ENCODE measurements at places on chromosomes 7 and 10. TPM values are rescaled to one million over a fixed set of nuclear protein-coding genes. Genes with fewer than 3 reads are reported as not detected.

DNA sequence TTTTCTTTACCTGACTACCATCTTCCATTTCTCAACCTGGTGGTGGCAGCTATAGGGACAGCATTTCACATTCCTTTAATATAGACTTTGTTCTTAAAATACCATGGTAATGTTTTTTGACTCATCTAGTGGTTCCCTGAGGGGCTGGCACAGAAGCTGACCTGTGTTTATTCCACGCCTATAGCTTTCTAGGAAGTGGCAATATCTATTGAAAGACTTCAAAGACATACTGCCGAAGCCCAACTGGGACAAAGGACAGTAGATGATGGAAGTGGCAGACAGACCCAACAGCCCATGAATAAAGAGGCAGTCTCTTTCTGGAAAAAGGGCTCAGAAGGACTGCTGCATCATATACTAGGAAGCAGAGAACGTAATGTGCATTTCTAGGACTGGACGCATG is 11.2 kb downstream of the SUN3 start:
- no peak for DNase-seq

DNA sequence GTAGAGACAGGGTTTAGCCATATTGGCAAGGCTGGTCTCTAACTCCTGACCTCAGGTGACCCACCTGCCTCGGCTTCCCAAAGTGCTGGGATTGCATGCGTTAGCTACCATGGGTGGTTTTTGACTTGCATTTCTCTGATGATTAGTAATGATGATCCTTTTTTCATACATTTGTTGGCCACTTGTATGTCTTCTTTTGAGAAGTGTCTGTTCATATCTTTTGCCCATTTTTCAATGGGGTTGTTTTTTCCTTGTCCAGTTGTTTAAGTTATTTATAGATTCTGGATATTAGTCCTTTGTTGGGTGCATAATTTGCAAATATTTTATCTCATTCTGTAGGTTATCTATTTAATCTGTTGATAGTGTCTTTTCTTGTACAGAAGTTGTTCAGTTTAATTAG is 4.3 kb upstream of the OR13A1 start:
- no peak for DNase-seq

DNA sequence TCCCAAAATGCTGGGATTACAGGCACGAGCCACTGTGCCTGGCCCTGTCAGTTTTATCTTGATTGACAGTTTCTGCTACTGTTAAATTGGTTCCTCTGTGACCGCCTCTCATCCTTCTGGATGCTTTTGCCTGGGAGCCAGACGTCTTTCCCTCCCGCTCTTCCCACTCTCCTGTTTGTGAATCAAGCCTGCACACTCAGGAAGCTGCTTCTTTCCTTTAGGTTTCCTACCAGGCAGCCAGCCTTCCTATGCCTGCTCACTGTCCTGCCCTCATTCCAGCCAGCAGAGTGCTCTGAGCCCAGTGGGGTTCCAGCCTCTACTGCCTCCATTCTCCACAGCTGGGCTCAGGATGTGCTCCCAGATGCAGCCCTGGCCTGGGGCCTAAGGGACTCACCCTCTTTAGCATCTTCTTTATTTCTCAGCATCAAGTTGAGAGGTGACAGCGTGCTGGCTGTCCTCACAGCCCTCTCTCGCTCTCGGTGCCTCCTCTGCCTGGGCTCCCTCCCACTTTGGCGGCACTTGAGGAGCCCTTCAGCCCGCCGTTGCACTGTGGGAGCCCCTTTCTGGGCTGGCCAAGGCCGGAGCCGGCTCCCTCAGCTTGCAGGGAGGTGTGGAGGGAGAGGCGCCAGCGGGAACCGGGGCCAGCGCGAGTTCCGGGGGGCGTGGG is 5.1 kb downstream of the SH2D4B start:
- DNase-seq: no peak

The ASIC3 gene
- total RNA-seq: 0.62 TPM

GRCh38 chr7:2374830-2375728 is 20.5 kb downstream of the EIF3B start:
- DNase-seq: no peak

The IDI2 gene
- not detected for total RNA-seq

DNA sequence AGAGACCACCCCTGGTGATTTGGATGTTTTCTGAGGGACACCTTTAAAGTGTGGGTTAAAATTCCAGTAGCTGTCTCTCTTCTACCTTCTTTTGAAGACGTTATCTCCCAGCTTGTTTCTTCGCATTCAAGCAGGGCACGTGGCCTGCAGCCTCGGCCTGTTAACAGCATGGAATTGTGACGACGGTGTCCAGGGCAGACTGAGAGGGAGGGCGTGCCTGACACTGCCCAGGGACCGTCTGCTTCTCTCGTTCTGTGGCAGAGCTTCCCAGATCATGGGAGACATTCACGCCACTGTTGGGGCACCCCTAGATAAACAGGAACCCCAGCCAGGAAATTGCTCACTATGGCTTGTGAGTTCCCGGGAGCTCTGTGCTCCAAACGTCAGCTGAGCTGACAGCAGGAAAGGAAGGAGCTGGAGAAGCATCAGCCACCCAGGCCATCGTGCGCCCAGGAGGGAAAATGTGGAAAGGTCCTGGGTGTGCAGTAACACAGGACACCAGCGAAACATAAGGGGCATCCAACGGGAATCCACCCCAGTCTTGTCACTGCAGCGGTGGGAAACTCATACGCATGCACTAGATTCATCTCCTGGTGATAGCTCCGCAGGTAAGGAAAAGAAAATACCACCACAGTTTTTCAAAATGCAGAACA is 41.1 kb upstream of the RBM33 start:
- no peak for DNase-seq

- DNase-seq: peak; percentile 53
Measured at GRCh38 chr10:116742367-116743265, at the start of gene HSPA12A. TSS of gene HSPA12A (minus strand) at chr10:116742566. CDS start at chr10:116742469, 97 bp downstream.

The PARP12 gene
- total RNA-seq: 3.0 TPM

GRCh38 chr7:5766321-5766761 is 15.1 kb downstream of the RNF216 start:
- DNase-seq: no peak

DNA sequence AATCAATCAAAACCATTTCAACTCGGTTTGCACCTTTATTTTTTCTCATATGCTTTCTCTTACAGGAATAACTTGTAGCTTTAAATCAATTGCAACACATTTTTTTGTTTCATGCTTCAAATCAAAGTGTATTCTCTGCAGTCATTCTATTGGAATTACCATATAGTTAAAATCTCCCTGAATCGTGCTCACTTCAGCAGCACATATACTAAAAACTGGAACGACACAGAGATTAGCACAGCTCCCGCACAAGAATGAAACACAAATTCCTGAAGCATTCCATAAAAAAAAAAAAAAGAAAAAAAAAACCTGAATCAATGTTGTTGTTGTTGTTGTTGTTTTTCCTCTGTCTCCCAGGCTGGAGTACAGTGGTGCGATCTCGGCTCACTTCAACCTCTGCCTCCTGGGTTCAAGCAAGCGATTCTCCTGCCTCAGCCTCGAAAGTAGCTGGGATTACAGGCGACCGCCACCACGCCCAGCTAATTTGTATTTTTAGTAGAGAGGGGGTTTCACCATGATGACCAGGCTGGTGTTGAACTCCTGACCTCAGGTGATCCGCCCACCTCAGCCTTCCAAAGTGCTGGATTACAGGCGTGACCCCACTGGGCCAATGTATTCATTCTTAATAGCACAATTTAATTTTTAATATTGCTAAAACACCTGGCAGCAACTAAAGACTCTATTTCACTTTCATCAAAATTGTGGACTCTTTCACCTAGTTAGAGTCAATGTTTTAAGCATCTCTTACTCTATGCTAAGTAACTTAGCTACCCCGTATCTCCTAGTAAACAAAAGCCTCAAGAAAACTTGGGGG is 26.3 kb downstream of the ANKRD61 start:
- no peak for DNase-seq

DNA sequence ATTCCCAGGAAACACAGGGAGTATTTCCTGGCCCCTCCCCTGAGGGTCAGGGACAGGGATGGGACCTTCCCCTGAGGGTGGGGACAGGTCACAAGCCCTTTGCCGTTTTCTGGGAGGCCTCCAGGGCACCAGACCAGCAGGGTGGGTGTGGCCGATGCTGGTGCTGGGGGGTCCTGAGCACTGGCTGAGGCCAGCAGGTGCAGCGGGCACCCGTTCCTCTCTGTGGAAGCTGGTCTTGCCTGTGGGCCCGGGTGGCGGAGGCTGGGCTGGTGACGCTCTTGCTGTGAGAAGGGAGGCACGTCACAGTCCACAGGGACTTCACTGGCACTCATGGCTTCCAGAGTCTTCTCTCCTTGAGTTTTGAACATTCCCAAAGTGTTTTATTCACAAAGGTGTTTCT is 44.2 kb upstream of the CFAP46 start:
- DNase-seq: no peak

DNA sequence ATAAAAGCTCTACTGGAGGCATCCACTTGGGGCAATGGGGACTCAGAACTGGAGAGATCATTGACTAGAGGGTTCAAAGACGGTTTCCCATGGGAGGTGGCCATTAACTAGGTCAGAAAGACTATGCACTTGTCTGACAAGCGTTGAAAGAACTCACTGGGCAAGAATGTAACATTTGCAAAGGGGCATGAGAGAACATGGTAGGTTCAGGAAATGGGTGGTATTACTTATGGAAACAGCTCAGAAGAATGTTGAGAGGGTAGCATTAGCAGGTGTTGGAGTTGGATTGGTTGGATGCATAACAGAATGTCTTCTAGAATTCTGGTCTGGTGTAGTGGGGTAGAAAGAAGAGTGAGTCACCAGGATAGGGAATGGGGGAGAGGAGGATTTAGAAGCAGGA is 119.1 kb upstream of the CDCA7L start:
- no peak for DNase-seq

DNA sequence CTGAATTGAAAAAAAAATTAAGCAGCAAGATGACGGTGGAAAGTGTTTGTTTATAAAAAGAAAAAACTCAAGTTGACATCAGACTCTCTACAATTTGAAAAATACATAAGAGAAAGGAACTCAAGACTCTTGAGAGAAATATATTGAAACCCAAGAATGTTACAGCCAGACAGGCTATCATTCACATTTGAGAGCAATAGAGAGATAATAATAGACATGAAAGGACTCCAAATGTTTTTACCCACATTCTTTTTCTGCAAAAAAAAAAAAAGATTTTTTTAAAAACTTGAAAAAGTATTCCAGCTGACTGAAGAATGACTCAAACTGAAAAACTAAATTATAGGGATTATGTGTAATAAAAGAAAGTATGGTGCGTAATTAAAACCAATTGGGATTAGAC is 532.4 kb downstream of the INHBA start:
- no peak for DNase-seq

GRCh38 chr10:104441329-104442000 is 87.8 kb downstream of the CFAP58 start:
- no peak for DNase-seq

DNA sequence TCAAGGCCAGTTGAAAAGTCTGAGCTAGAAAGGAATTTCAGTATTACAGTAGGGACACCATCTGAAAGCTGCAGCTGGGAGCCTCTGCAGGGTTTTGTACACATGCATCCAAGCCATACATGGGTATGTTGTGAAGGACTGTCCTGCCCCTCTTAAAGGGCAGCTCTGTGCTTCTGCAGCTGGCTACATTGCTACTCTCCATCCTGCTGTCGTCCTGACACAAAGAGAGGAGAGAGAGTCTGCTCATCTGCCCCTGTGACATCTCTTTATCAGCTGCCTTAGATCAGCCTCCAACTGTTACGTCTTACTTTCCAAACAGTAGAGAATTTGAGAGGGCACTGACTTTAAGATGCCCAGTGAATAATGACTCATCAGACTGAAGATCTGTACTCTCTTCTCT is 602.7 kb downstream of the SORCS3 start:
- DNase-seq: no peak

The PMS2 gene
- total RNA-seq: 28.7 TPM

DNA sequence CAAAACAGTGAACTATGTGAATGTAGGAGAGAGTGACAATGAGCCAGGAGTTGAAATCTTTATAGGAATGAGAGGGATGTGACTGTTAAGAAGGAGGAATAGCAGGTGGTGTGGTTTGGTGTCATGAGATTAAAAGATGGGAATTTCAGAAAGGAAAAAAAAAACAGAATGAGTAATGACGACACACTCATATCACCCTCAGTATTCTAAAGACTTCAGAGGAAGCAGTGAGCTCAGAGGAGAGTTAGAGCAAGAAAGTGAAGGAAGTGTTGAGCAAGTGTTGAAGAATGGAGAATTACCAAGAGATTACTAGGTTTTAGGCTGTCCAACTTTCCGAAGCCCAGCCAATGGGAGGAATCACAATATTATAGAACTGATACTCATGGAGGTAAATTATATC is 220.5 kb upstream of the HGF start:
- DNase-seq: no peak

- no peak for DNase-seq
Measured at GRCh38 chr10:8543361-8544056, 489.0 kb downstream of the GATA3 start.

DNA sequence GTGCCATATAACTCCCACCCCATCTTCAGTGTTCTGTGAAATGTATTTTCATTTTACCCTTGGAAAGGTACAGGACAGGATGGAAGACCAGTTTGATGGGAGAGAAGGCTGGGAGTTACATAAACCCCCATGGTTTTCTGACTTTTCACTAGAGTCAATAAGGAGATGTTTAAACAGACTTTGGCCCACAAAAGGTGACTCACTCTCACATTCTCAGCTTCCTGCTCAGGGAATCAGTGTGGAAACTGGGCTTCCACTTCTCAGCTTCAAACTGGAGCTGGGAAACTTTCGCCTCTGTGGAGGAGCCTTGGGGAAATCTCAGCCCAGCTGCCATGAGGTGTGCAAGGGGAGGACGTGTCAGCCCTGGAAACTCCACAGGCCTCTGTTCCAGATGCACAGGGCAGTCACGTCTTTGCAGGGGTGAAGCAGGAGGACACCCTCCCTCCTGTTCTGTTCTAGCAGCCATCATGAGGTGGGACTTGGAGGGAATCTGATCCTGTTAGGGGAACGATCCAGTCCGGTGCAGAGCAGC is 560.5 kb upstream of the GALNT17 start:
- DNase-seq: no peak

- no peak for DNase-seq
Measured at GRCh38 chr7:129778770-129779601, 167.5 kb downstream of the NRF1 start.

DNA sequence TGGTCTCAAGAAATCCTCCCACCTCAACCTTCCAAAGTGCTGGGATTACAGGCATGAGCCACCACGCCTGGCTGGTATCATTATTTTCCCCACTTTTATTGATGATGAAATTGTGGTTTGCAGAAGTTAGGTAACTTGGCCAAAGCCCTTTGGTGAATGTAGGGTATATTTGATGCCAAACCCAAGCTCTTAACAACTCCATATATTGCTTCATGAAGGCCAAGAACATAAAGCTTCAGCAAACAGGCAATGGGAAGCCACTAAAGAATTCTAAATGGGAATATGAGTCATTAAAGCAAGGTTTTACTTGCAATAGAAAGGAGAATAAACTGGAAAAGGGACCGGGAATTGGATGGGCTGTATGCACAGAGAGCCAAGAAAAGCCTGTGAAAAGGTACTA is 142.7 kb downstream of the KMT2E start:
- DNase-seq: no peak

The SFTPA1 gene
- 0.16 TPM for total RNA-seq

- DNase-seq: no peak
Measured at GRCh38 chr10:123016228-123016627, 7.4 kb downstream of the ACADSB start.
